ENCODE measurements at places on chromosomes 12 and 14.

DNA sequence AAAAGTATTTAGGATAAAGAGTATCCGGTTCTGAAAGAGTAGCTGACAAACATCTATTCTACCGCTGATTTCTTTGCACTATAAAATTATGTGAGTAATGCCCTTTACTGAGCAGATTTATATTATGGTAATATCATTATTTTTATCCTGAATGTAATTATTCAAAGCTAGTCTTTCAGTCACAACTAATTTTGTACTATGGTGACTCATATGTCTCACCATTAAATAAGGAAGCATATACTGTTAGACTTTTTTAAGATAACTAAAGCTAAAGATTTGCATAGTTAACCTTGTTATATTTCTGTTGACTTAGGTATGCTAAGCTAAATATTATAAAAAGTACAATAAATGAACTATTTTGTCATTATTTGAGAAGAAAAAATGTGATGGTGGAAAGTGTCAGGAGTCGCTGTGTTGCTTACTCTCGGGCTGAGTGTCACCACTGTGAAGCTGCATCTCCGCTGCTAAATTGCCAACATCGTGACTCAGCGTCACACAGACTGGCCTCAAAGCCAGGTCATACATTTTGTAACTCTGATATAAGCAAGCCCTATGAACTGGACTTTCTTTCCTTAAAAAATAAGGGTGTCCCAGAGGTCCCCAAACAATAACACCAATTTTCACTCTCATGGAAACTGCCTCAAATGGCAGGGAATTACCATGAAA, 69.1 kb upstream of the SSTR1 start:
- peak; percentile 35 for DNase-seq

DNA sequence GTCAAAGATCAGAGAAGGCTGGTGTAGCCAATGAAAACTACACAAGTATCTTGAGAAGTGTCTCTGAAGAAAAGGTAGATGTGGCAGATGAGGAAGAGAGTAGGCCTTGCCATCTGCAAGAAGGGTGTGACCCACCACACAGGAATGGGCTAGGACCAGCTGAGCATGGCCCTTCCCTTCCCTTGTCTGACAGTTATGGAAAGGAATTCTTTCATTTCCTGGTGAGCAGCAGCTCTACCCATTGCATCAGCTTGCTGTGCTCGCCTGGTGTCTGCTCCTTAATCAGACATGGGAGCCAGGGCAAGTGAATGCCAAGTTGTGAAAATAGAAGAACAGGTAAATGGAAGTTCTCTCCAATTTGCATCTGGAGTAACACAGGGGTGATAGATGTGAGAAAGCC, 145.2 kb upstream of the KRR1 start:
- DNase-seq = peak; percentile 89

- DNase-seq = no peak
Measured at GRCh38 chr14:99143126-99143525, 128.9 kb downstream of the BCL11B start.

- no peak for DNase-seq
Measured at GRCh38 chr14:96455588-96455987, 46.6 kb upstream of the PAPOLA start.

DNA sequence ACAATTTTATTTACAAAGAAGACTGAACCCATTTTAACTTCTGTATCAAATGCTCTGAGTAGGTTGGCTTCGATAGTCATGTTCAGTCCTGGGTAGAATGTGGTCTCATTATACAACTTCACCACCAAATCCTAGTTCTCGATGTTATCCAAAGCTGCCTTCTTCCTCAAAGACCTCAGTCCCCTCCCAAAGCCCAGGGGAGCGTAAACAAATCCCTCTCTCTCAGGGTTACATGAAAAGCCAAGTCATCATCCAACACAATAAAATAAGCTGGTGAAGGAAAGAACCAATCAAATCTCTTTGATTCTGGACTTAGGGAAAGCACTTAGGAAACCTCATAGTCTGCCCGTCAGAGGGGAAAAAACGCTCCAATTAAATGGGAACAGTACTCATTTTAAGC, 9.1 kb downstream of the PTCSC3 start:
- no peak for DNase-seq

DNA sequence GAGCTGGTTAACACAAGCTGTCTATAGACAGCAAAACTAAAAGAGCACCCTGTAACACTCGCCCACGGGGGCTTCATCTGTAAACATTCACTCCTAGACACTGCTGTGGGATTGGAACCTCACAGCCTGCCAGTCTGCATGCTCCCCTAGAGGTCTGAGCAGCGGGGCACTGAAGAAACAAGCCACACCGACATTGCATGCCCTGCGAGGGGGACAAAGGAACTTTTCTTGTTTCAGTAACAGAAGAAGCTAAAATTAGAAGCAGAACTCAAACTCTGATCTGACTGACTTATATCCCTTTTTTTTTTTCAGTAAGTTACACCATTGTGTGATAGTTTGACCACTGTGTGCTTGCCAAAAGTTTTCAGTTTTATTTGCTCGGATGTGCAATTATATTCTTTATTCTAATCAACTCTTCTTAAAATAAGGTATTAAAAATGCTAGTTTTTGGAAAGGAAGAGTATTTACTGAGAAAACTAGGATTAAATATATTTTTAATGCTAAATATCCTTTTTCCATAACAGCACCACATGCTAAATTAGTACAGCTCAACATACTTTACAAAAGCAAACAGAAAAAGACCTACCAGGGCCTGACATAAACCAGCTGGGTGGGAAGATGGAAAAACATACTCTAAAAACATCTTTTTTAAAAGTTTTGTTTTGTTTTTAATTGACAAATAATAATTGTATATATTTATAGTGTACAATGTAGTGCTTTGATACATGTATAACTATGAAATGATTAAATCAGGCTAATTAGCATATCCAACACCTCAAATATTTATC, 100.2 kb downstream of the EPS8 start:
- no peak for DNase-seq

DNA sequence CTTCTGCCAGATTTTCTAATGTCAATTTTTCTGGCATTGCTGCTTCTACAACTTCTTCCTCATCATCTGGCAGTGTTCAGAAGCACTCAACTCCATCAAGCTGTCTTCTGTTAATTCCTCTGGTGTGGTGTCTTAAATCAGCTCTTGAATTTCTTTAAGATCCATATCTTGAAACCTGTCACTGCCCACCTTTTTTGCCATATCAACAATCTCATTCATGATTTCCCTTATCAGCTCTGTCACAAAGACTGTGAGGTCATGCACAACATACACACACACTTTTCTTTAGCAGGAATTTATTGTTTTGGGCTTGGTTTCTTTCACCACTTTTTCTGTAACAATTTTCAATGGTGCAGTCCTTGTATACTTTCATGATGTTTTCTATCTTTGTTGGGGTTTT, 7.2 kb downstream of the THAP2 start:
- no peak for DNase-seq

GRCh38 chr12:119255314-119255713, 76.6 kb downstream of the HSPB8 start:
- DNase-seq = no peak

- DNase-seq = peak; percentile 74
Measured at GRCh38 chr14:67934087-67934486, 114.5 kb downstream of the RAD51B start.

All from MCF 10A (cell line).